Esophagus muscularis mucosa (tissue), 4 donors: ENCODE measurements at places on chromosomes 6 and 20.

- DNase-seq: no peak
These were observed 24.6 kb upstream of the TAAR1 start for GRCh38 chr6:132683543-132683942.

DNA sequence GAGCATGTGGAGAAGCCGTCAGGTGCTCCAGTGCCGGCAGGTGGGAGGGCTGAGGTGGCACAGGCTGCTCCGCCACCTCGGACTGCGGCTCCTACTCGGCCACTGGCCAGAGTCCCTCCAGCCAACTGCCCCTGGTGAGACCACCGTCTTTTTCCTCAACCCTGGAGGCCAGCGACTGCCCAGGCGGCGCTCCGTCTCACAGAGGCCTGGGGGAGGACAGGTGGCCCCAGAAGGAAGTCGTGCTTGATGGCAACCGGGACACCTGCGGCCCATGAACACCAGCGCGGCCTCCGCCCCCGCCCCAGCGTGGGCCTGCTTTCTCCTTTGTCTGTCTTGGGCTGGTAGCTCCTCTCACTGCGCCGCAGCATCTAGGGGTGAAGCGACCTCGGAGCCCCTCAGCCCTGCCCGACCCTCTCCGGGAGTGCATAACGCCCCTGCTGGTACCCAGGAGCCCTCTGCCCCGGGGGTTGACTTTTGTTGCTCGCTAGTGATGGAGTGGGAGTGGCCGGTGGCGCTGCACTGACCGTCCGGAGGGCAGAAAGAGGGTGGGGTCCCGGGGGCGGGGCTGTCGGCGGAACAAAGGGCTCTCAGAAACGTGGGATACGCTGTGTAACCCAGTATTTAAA, 706 bp upstream of the TUBB2B start:
- DNase-seq: no peak

- no peak for DNase-seq
These were observed 92.5 kb downstream of the PREP start for GRCh38 chr6:105310371-105310770.

DNA sequence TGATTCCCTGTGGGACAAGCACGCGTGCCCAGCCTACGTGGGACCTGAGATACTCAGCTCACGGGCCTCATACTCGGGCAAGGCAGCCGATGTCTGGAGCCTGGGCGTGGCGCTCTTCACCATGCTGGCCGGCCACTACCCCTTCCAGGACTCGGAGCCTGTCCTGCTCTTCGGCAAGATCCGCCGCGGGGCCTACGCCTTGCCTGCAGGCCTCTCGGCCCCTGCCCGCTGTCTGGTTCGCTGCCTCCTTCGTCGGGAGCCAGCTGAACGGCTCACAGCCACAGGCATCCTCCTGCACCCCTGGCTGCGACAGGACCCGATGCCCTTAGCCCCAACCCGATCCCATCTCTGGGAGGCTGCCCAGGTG, 11.9 kb upstream of the RBCK1 start:
- no peak for DNase-seq

DNA sequence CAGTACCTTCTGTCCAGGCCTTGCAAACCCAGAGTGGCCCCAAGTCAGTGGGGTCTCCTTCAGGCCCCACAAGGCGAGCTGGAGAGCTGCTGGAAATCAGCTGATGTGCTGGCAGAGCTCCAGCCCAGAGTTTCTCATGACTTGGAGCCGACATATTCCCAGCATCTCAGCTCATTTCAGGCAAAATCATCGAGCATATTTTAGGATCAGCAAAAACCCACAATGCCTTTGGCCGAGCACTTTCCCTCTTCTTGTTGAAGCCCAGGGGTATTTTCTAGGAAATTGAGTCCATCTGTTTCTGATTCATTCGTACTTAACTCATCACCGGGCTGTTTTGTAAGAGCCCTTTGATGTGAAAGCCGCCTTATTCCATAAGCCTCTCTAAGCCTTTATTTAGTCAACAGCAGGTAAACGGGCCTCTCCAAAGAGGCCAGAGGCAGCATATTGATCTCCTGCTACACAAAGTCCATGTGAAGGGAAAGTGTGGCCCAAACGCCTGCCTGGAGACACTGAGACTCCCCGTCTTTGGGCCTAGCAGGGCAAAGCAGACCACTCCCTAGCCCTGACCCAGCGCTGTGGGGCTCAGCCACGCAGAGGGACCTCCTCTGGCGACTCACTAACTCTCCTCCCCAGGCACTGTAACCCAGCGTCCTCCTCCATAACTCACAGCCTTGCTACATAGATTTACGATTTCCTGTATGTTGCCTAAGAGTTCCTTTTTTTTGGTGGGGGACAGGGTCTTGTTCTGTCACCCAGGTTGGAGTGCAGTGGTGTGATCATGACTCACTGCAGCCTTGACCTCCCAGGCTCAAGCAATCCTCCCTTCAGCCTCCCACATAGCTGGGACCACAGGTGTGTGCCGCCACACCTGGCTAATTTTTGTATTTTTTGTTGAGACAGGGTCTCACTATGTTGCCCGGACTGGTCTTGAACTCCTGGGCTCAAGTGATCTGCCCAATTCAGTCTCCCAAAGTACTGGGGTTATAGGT, 12.1 kb upstream of the C20orf203 start:
- no peak for DNase-seq

- no peak for DNase-seq
These were observed 33.8 kb upstream of the AIG1 start for GRCh38 chr6:143026696-143027449.

- no peak for DNase-seq
These were observed at the start of gene MACROD2 for GRCh38 chr20:13995086-13995665. TSS of gene MACROD2 (plus strand) at chr20:13995516.

- no peak for DNase-seq
These were observed 45.7 kb upstream of the TMEM170B start for GRCh38 chr6:11491596-11492463.

GRCh38 chr20:40502576-40502975, 186.5 kb downstream of the MAFB start:
- DNase-seq: no peak

- DNase-seq: no peak
These were observed 21.9 kb downstream of the SGK1 start for GRCh38 chr6:134295953-134296553.

GRCh38 chr6:35435074-35435837, 16.9 kb upstream of the FANCE start:
- DNase-seq: no peak

- no peak for DNase-seq
These were observed 116.0 kb upstream of the SUPT3H start for GRCh38 chr6:45493761-45494160.

DNA sequence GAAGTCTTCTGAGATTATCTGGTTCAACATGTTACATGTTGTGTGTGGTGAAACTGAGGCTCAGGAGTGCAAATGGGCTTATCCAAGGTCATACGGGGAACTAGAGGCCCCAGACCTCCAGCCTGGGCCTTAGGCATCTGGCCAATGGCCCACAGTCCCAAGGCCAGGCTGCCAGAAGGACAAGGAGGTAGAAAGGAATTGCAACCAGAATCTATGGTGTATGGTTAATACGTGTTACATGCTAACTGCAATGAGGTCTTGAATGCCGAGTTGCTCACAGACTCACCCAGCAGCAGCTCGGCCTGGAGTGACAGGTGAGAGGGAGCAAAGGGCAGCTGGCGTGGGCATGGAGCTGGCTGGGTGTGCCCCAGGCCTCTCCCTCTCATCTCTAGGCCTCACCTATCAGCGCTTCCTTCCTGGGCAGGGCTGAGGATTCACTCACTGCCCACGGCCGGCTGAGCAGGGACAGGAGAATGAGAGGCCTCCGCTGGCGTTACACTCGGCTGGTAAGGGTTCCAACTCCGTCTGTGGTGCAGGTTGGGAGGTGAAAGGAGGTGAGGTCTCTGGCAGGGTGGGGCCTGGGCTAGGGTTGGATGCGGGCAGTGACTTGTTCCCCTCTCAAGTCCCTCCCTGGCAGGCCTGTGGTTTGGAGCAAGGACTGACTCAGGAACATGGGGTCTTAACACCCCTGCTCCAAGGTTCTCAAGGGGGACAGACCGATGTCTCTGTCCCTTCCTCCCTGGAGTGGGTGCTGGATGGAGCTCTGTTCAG, at the start of gene TLDC2:
Gene TLDC2 (plus strand): TSS at position 437 of the 771 bp plus-strand sequence. CDS start 37 bp downstream, at position 474.
- DNase-seq: no peak

DNA sequence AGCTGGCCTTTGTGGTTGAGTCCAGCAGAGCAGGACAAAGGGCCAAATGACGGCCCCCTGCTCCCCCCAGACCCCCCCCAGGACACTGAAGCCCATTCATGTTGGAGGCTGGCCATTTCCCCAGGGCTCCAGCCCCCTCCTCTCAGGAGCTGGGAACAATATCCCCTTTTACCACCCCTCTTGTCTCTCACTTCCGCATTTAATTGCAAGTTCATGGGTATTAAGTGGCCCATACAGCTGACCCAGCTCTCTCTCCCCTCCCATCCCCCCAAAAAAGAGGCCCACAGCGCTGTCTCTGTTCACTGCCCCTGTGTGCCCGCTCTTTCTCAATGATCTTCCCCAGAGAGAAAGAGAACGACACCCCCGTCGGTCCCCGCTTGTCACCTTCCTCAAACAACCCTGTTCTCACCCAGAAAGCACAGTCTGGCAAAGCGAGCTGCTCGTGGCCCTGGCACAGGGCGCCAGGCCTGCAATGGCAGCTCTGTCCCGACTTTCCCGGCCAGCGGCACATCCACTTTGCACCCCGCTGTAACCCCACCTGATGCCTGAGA, 30.4 kb downstream of the PREX1 start:
- DNase-seq: no peak

DNA sequence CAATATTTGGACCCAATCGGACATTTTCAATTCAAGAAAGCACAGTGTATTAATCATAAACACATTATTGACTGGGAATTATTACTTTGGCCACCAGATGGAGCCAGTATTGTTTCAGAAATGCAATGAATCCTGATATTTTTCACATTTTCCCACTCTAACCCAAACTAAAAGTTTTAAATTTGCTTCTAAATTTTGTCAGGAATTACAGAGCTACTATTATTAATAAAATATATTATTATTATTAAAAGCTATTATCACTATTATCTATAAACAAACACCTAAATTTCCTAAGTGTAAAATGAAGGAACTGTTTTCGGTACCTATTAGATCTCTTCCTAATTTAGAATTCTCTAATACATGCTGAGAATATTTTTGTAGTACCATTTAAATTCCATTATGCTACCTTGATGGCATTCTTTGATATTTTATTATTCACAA, 245.3 kb downstream of the OGFRL1 start:
- DNase-seq: no peak

DNA sequence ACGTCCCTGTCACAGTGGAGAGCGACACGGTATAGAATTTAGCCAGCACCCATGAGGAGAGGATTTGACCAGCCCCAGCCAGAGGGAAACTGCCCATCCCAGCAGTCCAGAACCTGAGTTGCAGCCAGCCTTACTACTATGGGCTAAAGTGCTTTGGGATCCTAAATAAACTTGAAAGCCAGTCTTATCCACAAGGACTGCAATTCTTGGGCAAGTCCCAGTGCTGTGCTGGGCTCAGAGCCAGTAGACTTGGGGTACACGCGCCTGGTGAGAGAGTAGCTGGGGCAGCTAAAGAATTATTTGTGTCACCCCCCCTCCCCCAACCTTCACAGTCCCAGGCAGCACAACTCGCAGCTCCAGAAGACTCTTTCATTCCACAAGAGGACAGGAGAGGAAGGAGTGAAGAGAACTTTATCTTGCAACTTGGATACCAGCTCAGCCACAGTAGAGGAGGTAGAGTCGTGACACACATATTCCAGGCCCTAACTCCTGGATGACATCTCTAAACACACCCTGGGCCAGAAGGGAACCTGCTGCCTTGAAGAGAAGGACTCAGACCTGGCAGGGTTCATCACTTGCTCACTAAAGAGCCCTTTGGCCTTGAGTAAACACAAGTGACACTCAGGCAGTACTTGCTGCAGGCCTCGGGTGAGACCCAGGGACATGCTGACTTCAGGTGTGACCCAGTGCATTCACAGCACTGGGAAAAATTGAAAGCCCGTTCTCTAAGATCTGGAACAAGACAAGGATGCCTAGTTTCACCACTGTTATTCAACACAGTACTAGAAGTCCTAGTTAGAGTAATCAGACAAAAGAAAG, 100.3 kb downstream of the REV3L start:
- DNase-seq: no peak

- DNase-seq: no peak
These were observed 60.2 kb downstream of the GCLC start for GRCh38 chr6:53484476-53485280.
